ENCODE measurements at places on chromosomes 2 and 18. TPM values are rescaled to one million over a fixed set of nuclear protein-coding genes. Genes with fewer than 3 reads are reported as not detected.

The PIEZO2 gene
- total RNA-seq: 1.1 TPM

The TNFAIP6 gene
- 2.4 TPM for total RNA-seq

The CABYR gene
- not detected for total RNA-seq

The EGR4 gene
- not detected for total RNA-seq

The TMEM247 gene
- total RNA-seq: not detected

The DSG1 gene
- total RNA-seq: 0.77 TPM

The SERPINB11 gene
- total RNA-seq: not detected

The PLEK gene
- total RNA-seq: 4.1 TPM

The ATOH8 gene
- total RNA-seq: 29.6 TPM

The TUBA3E gene
- total RNA-seq: 60.2 TPM

The DCDC2C gene
- not detected for total RNA-seq

The SERPINB3 gene
- not detected for total RNA-seq

The FEV gene
- total RNA-seq: not detected

The EPB41L5 gene
- 9.3 TPM for total RNA-seq

The MEIS1 gene
- total RNA-seq: 40.8 TPM

The DLX1 gene
- not detected for total RNA-seq

The ANKRD30B gene
- total RNA-seq: not detected

The DES gene
- total RNA-seq: 14,457 TPM

The HADHA gene
- total RNA-seq: 800 TPM

The NGEF gene
- not detected for total RNA-seq

The CTLA4 gene
- not detected for total RNA-seq

The METAP1D gene
- total RNA-seq: 8.6 TPM

The CYP27C1 gene
- 0.10 TPM for total RNA-seq

The POMC gene
- 5.3 TPM for total RNA-seq

The KLHL14 gene
- 0.07 TPM for total RNA-seq

The MTX2 gene
- total RNA-seq: 55.4 TPM
